RWPE2 (cell line): ENCODE measurements at places on chromosomes 6 and 20.

DNA sequence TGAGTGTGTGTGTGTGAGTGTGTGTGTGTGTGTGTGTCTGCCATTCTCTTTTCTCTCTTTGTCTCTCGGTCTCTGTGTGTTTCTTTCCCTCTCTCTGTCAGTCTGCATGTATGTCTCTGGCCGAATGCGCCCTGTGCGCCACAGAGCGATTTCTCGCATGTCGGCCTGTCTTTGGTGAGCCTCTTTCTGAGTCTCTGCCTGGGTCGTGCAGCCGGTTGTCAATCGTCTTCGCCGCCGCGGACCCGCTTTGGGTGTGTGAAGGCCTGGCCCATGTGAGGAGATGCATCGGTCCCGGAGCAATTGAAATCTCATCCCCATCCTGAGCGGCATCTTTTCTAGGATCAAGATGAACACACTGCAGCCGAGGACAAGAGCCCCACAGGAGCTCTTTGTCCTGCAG, 1567.2 kb upstream of the DEFB115 start:
- H3K4me1 ChIP-seq = no peaks in the 10 kb centered on the region
- no peaks in the 10 kb centered on the region for H3K27me3 ChIP-seq
- H3K36me3 ChIP-seq = no peaks in the 10 kb centered on the region
- no peak overlapping the region for H3K27ac ChIP-seq

DNA sequence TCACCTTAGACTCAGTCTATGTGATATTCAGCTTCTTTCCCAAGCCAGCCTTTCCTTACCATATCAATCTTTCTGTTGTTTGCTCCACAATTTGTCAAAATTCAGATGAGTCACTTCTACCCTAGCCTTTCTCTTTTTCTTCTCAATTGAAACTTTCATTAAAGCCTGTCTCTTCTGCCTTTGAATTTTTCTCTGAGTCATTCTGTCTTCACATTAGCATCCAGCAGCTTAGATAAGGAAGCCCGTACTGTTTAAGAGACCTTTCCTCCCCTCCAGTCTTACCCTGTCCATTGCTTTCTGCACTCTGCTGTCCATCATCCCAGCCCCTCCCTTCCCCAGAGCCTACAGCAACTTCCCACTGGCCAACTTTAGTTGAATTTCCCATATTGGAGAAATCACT, 34.9 kb upstream of the RALGAPA2 start:
- no peak overlapping the region for H3K4me3 ChIP-seq
- H3K36me3 ChIP-seq = no peaks in the 10 kb centered on the region
- peaks cover 5% of the 10 kb centered on the region for H3K27me3 ChIP-seq
- DNase-seq = no peak

GRCh38 chr6:27870291-27870870, 41.8 kb downstream of the OR2B2 start:
- no peaks in the 10 kb centered on the region for H3K36me3 ChIP-seq
- DNase-seq = no peak
- no peak overlapping the region for H3K4me3 ChIP-seq
- peak overlapping the region; percentile 92 for H3K27ac ChIP-seq

GRCh38 chr6:93886416-93886815, 467.1 kb upstream of the EPHA7 start:
- H3K36me3 ChIP-seq = no peaks in the 10 kb centered on the region
- H3K4me3 ChIP-seq = no peak overlapping the region
- H3K27ac ChIP-seq = no peak overlapping the region
- DNase-seq = no peak

- no peak for DNase-seq
- no peaks in the 10 kb centered on the region for H3K27me3 ChIP-seq
- peaks cover 5% of the 10 kb centered on the region for H3K4me1 ChIP-seq
- H3K36me3 ChIP-seq = no peaks in the 10 kb centered on the region
- no peak overlapping the region for H3K4me3 ChIP-seq
These were observed 71.5 kb downstream of the FILIP1 start for GRCh38 chr6:75422024-75422639.

DNA sequence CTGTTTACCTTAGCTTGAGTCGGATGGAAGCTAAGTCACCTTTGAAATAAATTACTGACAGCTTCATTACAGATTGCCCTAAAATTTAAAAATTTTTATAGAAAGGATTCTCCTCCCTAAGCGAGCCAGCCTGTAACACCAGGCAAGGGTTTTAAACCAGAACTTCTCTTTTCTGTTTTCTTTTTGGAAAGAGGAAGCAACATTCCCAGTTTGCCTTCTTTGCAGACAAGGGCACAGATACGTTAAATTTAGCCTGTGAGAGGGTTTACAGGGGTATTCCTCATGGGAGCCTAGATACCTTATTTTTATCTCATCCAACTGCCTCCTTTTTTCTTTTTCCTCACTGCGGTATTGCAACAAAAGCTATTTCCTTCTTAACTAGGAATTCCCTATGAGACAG, 45.0 kb downstream of the GNAS start:
- H3K4me3 ChIP-seq = no peak overlapping the region
- no peak for DNase-seq
- H3K27me3 ChIP-seq = no peaks in the 10 kb centered on the region
- H3K36me3 ChIP-seq = peaks cover 79% of the 10 kb centered on the region

DNA sequence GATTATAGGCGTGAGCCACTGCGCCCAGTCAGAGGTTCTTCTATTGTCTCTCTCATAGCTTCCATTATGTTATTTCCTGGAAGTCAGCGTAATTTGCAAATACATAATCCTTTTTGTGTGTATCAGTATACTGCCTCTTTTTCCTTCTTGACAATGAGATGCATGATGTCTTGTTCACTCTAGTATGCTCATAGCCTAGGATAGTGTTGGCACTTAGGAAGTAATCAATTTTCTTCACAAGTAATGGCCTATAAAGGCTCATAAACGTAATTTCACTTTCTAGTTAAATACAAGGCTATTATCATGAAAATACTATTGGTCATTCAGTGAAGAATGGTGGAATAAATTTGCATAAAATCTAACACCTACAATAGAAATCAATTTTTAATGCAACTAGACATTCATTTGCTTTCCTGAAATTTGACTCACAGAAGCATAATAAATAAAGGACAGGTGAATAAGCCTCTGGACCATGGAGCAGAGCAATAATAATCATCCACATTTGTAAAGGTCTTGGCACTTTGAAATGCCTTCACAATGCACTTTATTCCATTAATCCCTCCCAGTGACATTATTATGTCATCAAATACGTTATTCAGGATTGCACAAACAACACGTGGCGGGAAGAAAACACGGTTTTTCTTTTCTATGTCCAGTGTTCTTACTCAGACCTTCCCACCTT, 366.9 kb upstream of the BTBD3 start:
- H3K27me3 ChIP-seq = no peaks in the 10 kb centered on the region
- no peak overlapping the region for H3K27ac ChIP-seq
- no peaks in the 10 kb centered on the region for H3K4me1 ChIP-seq
- no peaks in the 10 kb centered on the region for H3K36me3 ChIP-seq
- H3K4me3 ChIP-seq = no peak overlapping the region
- DNase-seq = no peak

- H3K36me3 ChIP-seq = 0 out of 2 replicates have a peak, but pooled peaks cover 3% of the 10 kb centered on the region
- no peak overlapping the region for H3K4me3 ChIP-seq
- H3K27ac ChIP-seq = no peak overlapping the region
- no peaks in the 10 kb centered on the region for H3K27me3 ChIP-seq
- no peak for DNase-seq
These were observed 21.8 kb downstream of the LCA5 start for GRCh38 chr6:79515436-79515835.

GRCh38 chr20:32449057-32449889, 91.1 kb downstream of the ASXL1 start:
- no peaks in the 10 kb centered on the region for H3K27me3 ChIP-seq
- H3K4me3 ChIP-seq = no peak overlapping the region
- H3K27ac ChIP-seq = no peak overlapping the region
- H3K36me3 ChIP-seq = peaks cover 8% of the 10 kb centered on the region
- DNase-seq = peak; percentile 60
- H3K4me1 ChIP-seq = no peaks in the 10 kb centered on the region

- 0 out of 2 replicates have a peak, but pooled peaks cover under 1% of the 10 kb centered on the region for H3K36me3 ChIP-seq
- H3K27me3 ChIP-seq = no peaks in the 10 kb centered on the region
- H3K4me3 ChIP-seq = no peak overlapping the region
- peaks cover 3% of the 10 kb centered on the region for H3K4me1 ChIP-seq
- DNase-seq = no peak
These were observed 63.5 kb downstream of the EFHC1 start for GRCh38 chr6:52483671-52484003.

DNA sequence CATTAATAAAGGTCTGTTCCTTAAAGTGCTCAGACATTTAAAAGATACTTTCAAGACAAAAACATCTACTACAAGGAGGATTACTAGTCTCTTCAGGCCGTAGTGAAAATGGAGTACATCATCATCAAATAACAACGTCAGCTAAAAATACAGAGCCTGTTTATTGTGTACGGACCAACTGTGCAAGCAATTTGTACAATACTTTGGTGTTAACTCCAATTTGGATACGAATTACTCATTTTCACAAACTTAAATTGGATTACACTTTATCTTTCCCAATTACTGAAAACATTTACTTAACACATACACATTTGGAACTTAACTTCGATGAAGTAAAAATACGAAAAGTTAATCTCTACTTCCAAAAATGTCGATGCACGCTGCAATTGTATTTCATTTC, 802 bp downstream of the CYP39A1 start:
- no peaks in the 10 kb centered on the region for H3K36me3 ChIP-seq
- DNase-seq = no peak
- H3K4me3 ChIP-seq = peak overlapping the region; percentile 86

DNA sequence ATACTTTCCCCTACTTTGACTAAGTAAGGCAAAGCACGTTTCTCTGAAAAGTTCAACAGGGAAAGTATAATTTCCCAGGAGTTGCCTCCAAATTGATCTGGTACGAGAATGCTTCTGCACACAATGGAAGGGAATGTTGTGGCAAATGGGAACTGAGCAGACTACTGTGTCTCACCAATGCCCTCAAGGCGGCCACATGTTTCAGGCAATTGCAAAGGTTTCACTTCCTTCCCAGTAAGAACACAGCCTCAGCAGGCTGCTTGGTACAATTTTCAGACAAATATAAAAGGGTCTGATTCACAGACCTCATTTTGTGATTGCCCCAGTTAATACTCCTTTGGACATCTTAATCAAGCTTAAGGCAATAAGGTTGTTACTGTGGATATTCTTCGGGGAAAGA, 71.2 kb downstream of the KIAA0319 start:
- no peaks in the 10 kb centered on the region for H3K36me3 ChIP-seq
- no peaks in the 10 kb centered on the region for H3K4me1 ChIP-seq
- no peaks in the 10 kb centered on the region for H3K27me3 ChIP-seq
- H3K4me3 ChIP-seq = no peak overlapping the region

GRCh38 chr20:4244700-4245485, 229.5 kb upstream of the RNF24 start:
- H3K4me3 ChIP-seq = no peak overlapping the region
- DNase-seq = no peak
- peaks cover 6% of the 10 kb centered on the region for H3K4me1 ChIP-seq
- H3K27me3 ChIP-seq = no peaks in the 10 kb centered on the region

DNA sequence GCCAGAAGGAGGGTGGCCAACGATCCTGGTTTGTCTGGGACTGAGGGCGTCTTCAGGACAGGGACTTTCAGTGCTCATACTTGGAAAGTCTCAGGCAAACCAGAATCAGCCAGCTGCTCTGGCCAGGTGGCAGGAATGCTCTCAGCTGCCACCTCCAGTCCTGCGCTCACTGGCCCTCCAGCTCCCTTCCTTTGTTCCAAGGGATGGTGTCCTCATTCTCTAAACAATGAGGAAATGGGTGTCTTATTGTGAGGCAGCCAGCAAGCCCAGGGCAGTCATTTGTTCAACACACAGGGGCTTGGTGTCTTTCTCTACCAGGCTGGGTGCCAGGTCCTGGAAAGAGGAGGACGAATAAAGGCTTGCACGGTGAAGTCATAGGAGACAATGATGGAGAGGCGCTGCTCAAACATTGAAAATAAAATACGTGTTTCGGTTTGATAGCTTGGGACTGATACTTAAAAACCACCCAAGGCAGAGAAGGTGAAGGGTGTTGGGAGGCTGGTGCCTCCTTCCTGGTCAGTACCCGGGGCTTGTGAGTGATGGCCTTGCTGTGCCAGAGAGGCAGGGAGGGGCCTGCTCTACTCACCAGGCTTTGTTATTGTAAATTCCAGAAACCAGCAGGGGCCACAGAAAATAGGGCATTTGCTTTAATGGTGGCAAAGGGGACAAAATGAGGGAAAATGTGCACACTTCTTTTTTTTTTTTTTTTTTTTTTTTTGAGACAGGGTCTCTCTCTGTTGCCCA, 11.3 kb upstream of the TMEM181 start:
- H3K4me1 ChIP-seq = no peaks in the 10 kb centered on the region
- no peaks in the 10 kb centered on the region for H3K27me3 ChIP-seq
- no peaks in the 10 kb centered on the region for H3K36me3 ChIP-seq
- DNase-seq = no peak

- H3K4me3 ChIP-seq = no peak overlapping the region
- no peak for DNase-seq
- H3K27me3 ChIP-seq = no peaks in the 10 kb centered on the region
- H3K27ac ChIP-seq = no peak overlapping the region
These were observed 16.1 kb upstream of the STX11 start for GRCh38 chr6:144134176-144134575.

DNA sequence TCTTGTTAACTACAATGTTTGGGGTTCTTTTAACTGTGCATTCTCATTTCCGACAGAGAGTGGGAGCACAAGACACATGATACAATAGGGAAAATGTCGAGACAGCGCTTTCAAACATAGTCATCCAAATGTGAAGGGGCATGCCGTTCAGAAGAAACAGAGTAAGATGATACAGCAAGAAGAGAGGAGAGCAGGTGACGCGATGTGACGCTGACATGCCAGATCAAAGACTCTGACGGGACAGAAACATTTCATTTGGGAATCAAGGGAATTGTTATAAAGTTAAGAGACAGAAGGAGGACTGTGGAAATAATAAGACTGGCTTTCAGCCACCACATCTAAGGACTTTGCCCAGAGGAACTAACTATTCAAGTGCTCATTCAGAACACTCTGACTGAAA, 117.4 kb downstream of the FAXC start:
- no peak overlapping the region for H3K27ac ChIP-seq
- H3K4me3 ChIP-seq = no peak overlapping the region
- no peaks in the 10 kb centered on the region for H3K36me3 ChIP-seq
- peaks cover 35% of the 10 kb centered on the region for H3K27me3 ChIP-seq

DNA sequence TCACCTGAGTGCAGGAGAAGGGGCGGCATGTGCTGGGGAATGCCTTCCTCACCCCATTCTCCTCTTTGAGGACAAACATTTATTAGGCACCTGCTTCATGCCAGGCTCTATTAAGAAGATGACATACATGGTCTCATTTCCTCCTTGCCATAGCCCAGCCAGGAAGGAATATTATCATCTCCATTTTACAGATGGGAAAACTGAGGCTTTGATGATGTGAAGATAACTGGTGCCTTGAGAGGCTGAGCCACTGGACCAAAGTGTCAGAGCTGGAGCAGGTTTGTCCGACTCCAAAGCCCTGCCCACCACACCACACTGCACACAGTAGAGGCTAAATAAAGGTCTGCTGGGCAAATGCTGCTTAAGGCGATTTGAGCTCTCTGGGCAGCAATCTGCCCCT, 37.2 kb downstream of the FAM110A start:
- no peak for DNase-seq
- no peaks in the 10 kb centered on the region for H3K36me3 ChIP-seq
- H3K27me3 ChIP-seq = no peaks in the 10 kb centered on the region
- H3K4me1 ChIP-seq = peaks cover 3% of the 10 kb centered on the region
- H3K27ac ChIP-seq = no peak overlapping the region

- no peaks in the 10 kb centered on the region for H3K36me3 ChIP-seq
- DNase-seq = no peak
- no peak overlapping the region for H3K4me3 ChIP-seq
- no peaks in the 10 kb centered on the region for H3K4me1 ChIP-seq
- no peaks in the 10 kb centered on the region for H3K27me3 ChIP-seq
These were observed 62.9 kb upstream of the HBS1L start for GRCh38 chr6:135117413-135117968.

GRCh38 chr6:117329926-117330325, 64.6 kb downstream of the VGLL2 start:
- no peak overlapping the region for H3K27ac ChIP-seq
- H3K27me3 ChIP-seq = no peaks in the 10 kb centered on the region
- H3K4me1 ChIP-seq = no peaks in the 10 kb centered on the region
